Cortex of kidney (tissue), 1 donor: ENCODE measurements at places on chromosomes 12 and 14.

GRCh38 chr12:70271025-70271424 is 27.8 kb downstream of the CNOT2 start:
- DNase-seq: no peak

- no peak for DNase-seq
These were observed 33.2 kb upstream of the IRF2BPL start for GRCh38 chr14:77061630-77062257.

DNA sequence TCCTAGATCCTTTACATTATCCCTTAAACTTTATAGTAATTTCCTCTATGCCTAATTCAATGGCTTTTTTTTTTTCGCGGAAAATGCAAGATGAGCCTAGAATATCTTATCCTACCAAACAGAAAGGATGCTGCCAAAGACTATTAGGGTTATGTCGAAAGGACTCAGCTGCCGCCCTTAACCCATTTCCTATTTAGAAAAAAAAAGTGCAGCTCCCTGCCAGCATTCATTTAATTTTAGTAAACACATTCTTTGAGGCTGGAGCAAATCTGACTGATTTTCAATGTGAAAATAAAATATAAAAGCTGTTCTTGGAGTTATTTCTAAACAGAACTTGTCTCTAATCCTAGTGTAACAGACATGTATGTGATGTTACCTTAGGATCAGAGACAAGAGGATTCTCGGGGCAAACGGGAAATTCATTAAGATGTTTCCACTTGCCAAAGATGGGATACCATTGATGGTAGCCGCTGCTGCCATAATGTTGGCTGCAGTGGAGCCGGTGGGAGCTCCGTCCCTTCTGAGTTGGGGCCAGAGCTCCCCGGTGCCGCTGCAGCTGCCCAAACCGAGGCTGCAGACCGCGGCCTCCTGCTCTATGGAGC is 8.2 kb upstream of the A2M start:
- DNase-seq: no peak

- DNase-seq: no peak
These were observed 163.3 kb upstream of the SFSWAP start for GRCh38 chr12:131547555-131547954.

DNA sequence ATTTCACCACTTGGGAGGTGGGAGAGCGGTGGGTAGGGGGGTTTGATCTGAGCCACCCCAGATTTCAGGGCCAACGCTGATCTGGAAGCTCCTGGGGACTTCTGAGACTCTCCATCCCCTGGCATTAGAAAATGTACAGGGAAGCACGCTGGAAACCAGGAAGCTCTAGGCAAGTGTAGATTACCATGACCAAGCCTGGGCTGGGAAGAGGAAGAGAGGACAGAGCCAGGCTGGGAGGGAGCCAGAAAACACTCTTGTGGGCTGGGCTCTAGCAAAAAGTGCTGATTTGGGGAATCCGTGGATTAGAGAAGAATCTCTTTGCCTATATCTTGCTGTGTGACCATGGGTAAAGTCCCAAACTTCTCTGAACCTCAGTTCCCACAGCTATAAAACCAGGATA is 236.7 kb downstream of the BCL11B start:
- no peak for DNase-seq

DNA sequence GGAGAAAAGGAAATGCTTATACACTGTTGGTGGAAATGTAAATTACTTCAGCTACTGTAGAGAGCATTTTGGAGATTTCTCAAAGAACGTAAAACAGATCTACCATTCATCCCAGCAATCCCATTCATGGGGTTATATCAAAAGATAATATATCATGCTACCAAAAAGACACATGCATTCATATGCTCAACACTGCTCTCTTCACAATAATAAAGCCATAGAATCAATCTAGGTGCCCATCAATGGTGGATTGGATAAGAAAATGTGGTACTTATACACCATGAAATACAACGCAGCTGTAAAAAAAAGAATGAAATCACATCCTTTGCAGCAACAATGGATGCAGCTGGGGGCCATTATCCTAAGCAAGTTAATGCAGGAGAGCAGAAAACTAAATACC is 1487.7 kb upstream of the SEL1L start:
- no peak for DNase-seq

- DNase-seq: no peak
These were observed 10.7 kb downstream of the LGMN start for GRCh38 chr14:92737619-92738188.

DNA sequence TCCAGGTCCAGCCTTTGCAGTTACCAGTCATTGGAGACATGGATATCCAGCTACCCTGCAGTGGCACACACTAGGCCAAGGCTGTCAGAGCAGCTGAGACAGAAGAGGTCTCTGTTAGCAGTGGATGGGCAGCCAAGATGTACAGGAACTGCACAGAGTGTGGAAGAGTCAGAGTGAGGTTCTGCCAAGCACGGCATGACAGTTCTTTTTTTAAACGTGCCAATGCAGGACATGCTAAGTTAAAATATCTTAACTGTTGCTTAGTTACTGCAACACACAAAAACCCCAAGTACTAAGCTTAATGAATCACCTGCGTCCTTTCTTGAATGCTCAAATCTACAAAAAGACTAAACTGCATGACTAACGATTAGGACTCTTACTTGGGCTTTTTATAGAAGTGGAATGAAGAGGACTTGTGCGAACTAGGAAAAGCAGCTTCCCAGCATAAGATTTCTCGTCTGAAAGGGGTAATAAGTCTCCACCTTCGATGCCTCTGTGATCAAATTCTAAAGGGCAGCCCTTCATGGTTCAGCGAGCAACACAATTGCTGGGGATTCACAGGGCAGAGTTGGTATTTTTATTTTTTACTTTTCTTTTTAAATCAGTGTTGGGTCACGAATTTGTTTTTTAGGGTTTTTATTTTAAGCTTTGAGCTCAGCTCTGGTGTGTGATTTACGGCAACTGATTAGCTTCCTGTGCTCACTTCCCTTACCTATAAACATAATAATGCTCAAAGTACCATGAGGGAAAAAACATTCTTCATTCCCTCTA is 20.6 kb downstream of the MAPK1IP1L start:
- DNase-seq: no peak

DNA sequence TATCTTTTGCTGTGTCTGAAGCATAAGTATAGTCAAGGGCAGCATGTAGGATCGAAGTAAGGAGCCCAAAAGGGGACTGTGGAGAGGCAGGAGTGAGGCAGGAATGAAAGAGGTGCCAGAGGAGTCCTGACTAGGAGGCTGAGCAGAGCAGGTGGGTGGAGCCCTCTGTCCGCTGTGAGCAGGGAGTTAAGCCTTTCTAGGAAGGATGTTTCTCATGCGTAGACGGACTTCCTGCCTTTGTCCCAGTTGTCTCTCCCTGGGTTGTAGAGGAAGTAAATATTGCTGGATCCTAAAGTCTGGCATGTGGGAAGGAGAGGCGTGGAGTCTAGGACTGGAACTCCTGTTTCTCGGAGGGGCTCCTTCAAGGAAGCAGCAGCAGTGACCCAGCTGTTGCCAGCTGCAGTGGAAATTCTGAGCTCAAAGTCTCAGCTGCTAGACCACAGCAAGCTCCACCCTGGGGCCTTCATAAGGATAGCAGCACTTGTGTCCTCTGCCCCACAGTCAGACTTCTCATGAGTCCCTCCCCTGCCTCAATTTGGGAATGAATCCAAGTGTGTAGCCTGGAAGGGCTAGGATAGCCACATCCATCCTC is 44.0 kb downstream of the RBMS2 start:
- no peak for DNase-seq

DNA sequence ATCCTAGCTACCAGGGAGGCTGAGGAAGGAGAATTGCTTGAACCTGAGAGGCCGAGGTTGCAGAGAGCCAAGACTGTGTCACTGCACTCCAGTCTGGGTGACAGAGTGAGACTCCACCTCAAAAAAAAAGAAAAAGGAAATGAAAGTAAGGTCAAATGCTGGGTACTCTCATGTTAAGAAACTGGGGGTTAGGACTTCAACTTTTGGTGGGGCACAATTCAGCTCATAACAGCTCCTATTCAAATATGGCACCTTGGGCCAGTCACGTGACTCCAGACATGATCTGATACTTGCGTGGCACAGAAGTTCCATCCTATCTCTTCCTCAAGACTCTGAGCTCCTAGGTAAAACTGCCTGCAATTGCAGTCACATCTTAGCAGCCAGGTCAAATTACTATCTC is 142.7 kb downstream of the EGLN3 start:
- DNase-seq: no peak

DNA sequence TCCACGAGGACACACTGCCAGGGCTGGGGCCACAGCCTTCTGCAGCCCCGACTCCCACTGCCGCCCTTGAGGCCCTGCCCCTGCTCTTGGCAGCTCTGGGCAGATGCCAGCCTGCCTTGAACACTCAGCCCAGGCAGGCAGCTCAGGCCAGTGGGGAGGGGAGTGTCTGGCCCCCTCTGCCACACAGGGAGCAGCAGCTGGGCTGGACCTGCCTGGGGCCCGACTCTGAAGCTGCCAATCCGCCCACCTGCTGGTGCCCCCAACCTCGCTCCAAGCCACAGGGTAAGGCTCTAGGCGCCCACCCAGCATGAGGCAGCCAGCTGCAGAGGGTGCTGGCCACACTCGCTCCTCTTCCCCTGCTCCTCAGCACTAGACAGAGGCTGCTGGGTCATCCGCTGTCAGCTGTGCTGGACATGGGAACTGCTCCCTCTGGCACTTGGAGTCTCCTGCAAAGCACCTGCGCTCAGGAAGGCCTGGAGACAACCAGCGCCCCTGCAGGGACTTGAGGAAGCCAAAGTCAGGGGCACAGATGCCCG is 24.6 kb upstream of the NUDT14 start:
- DNase-seq: no peak

DNA sequence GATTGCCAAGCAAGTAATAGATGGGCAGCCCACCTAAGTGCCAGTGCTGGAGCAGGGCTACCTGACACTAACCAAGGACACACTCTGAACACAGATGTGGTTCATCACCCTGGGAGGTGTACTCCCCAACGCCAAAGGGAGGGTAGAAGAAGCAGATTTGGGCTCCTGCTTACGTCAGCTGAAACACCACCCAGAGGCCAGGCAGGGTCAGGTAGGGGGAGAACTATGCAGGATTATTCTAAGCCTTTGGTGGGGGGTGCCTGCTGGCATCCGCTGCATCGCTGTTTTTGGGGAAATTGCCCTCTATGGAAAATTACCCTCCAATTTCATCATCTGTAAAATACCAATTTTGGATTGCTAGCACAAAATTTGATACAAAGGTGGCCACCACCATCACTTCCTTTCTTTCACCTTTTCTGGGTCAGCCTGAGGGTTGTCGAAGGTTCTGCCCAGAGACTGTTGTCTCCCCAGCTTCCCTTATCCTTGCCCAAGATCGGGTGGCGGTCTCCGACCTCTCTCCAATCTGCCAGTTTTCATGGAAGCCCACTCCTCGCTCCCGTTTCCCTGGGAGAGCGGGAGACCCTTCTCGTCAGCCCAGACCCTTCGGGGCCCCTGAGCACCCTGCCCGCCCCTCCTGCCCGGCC is 535 bp downstream of the BIN2 start:
- no peak for DNase-seq

- DNase-seq: no peak
These were observed 15.4 kb upstream of the P2RX7 start for GRCh38 chr12:121117226-121117777.

GRCh38 chr14:90503582-90503981 is 106.8 kb downstream of the CALM1 start:
- no peak for DNase-seq

DNA sequence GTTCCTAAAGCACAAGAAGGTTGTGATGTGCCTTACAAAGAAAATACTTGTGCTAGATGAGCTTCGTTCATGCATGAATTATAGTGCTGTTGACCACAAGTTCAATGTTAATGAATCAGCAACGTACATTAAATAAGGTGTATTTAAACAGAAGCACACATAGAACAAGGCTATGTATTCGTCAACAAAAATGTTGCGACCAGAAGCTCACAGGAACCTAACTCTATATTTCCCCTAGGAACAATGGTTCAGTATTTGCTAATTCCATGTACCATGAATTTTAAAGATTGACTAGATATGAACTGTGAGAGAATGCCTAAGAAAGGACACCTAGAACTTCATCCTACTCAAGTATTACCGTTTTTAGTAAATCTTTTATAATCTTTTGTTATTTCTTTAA is 149.6 kb downstream of the ITPR2 start:
- DNase-seq: no peak

DNA sequence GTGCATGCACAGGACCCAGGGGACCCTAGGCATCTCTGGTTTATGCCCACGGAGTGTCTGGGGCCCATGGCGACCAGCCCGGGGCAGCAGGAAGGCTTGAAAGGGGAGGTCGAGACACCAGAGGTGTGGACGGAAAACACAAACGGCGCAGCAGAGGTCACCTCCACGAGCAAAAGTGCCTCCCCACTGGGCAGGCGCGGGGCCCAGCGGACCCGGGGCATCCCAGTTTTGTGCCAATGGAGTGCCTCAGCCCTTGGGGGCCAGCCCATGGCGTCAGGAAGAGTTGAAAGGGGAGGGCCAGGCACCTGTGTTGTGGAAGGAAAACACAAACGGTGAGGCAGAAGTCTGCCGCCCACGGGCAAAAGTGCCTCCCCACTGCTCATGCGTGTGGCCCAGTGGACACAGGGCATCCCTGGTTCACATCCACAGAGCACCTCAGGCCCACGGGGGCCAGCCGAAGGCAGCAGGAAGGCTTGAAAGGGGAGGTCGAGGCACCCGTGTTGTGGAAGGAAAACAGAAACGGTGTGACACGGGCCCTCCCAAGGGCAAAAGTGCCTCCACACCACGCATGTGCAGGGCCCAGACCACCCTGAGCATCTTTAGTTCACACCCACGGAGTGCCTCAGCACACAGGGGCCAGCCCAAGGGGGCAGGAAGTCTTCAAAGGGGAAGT is 378.8 kb downstream of the ALG10 start:
- DNase-seq: no peak

GRCh38 chr14:99595034-99595433 is 9.0 kb downstream of the CCDC85C start:
- DNase-seq: no peak

GRCh38 chr14:48568688-48569087 is 893.3 kb upstream of the MDGA2 start:
- no peak for DNase-seq

- DNase-seq: no peak
These were observed 72.1 kb upstream of the MANSC4 start for GRCh38 chr12:27852117-27852516.

GRCh38 chr14:63857466-63858030 is 4.7 kb downstream of the SYNE2 start:
- DNase-seq: no peak

- no peak for DNase-seq
These were observed 3.4 kb upstream of the C3AR1 start for GRCh38 chr12:8069582-8069981.

- DNase-seq: no peak
These were observed 41.4 kb upstream of the PTPRO start for GRCh38 chr12:15280930-15281329.

DNA sequence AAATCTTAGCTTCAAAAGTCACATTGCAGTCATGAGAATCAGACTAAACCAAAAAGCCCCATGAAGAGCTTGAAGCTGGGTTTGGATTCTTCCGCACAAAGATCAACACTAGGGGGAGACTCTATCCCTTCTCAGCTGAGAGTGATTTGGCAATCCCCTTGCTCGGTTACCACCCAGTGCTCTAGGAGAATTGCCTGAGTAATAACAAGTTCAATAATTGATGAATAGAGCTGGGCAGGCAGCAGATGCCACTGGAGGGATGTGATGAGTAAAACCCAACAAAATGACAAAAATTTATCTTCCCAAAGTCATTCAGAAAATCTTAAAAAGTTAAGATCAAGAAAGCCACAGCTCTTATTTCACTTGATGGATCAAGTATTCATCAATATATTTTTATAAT is 185.6 kb upstream of the ARID2 start:
- DNase-seq: no peak
